ENCODE measurements at places on chromosomes 5 and 9. TPM values are rescaled to one million over a fixed set of nuclear protein-coding genes. Genes with fewer than 3 reads are reported as not detected.

- no peaks in the 10 kb centered on the region for H3K36me3 ChIP-seq
- no peaks in the 10 kb centered on the region for H3K27me3 ChIP-seq
- no peak overlapping the region for H3K27ac ChIP-seq
Observed at GRCh38 chr5:76099286-76099702, 16.1 kb downstream of the SV2C start.

GRCh38 chr5:51148437-51148836, 234.8 kb upstream of the ISL1 start:
- peak overlapping the region; percentile 41 for H3K4me3 ChIP-seq
- no peaks in the 10 kb centered on the region for H3K4me1 ChIP-seq
- no peaks in the 10 kb centered on the region for H3K36me3 ChIP-seq
- no peaks in the 10 kb centered on the region for H3K27me3 ChIP-seq
- no peak for DNase-seq
- peak overlapping the region; percentile 20 for H3K27ac ChIP-seq

DNA sequence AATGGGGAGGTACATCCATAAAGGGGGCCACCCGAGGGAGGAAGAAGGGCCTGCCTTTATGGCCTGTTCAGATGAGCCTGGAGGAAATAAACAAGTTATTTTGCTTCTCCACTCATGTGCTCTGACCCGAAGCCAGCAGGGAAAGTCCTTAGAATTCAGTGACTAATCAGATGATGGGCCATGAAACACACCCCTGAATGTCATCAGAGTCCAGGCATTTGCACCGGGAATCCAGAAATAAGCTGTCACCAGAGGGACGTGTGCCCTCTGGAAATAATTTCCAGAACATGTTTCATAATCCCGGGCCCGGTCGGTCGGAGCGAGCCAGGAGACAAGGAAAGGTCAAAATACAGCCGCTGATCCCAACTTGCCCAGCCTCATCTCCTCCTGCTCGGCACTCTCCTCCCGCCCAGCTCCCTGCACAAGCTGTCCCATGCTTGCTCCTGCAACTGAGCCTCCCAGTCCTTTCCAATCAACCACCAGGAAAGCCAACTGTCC, 73.6 kb upstream of the ZNF622 start:
- DNase-seq, result peak; percentile 59
- H3K4me3 ChIP-seq, result no peak overlapping the region
- no peaks in the 10 kb centered on the region for H3K27me3 ChIP-seq

- H3K4me1 ChIP-seq, result peaks cover 22% of the 10 kb centered on the region
- H3K27me3 ChIP-seq, result no peaks in the 10 kb centered on the region
- peak overlapping the region; percentile 1 for H3K4me3 ChIP-seq
- no peaks in the 10 kb centered on the region for H3K36me3 ChIP-seq
Observed at GRCh38 chr9:35656831-35657545, 831 bp downstream of the RMRP start.

DNA sequence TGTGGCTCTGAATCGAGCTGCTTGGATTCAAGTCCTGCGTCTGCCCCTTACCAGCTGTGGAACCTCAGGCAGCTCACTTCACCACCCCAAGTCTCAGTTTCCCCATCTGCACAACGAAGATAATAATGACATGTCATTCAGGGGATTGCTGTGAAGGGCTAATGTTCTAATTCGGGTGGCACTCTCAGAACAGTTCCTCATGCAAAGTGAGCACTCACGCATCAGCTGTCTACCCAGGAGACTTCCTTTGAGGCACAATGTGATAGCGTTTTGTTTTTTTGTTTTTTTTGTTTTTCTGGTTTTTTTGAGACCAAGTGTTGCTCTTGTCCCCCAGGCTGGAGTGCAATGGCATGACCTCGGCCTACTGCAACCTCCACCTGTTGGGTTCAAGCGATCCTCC, 56.4 kb downstream of the NTNG2 start:
- H3K4me3 ChIP-seq, result no peak overlapping the region
- H3K27ac ChIP-seq, result no peak overlapping the region
- no peaks in the 10 kb centered on the region for H3K4me1 ChIP-seq
- no peak for DNase-seq

DNA sequence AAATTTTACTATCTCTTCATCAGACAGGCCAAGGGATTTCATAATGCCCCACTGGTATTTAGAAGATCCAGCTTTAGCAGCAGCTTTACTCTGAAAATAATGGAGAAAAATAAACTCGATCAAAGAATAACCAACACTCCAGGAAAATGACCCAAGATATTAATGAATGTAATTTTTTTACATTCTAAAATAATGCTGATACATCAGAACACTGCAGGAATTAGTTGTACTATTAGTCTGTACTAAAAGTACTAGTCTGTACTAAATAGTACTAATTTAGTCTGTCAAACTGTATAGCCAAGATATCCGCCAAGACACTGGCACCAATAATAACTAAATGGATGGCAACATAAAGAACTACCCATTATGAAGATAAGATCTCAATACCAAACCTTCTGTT, 18.1 kb downstream of the LARS1 start:
- peaks cover 52% of the 10 kb centered on the region for H3K36me3 ChIP-seq
- no peak overlapping the region for H3K4me3 ChIP-seq
- no peak overlapping the region for H3K27ac ChIP-seq
- H3K4me1 ChIP-seq, result no peaks in the 10 kb centered on the region
- H3K27me3 ChIP-seq, result no peaks in the 10 kb centered on the region

Gene SLC46A2
- 0.07 TPM for polyA plus RNA-seq

Gene SLC34A3
- not detected for polyA plus RNA-seq
